ENCODE measurements at places on chromosomes 13 and 19. TPM values are rescaled to one million over a fixed set of nuclear protein-coding genes. Genes with fewer than 3 reads are reported as not detected.

Gene PABPC3
- under 0.01 TPM for total RNA-seq

Gene CLIP3
- 2.8 TPM for total RNA-seq

Gene KCNRG
- 5.9 TPM for total RNA-seq

Gene DCT
- total RNA-seq: not detected

Gene C19orf73
- total RNA-seq: 0.40 TPM

Gene ATP4B
- not detected for total RNA-seq

Gene AMER2
- not detected for total RNA-seq

GRCh38 chr13:98313023-98313921, 136.2 kb upstream of the RNF113B start:
- no peak for DNase-seq

DNA sequence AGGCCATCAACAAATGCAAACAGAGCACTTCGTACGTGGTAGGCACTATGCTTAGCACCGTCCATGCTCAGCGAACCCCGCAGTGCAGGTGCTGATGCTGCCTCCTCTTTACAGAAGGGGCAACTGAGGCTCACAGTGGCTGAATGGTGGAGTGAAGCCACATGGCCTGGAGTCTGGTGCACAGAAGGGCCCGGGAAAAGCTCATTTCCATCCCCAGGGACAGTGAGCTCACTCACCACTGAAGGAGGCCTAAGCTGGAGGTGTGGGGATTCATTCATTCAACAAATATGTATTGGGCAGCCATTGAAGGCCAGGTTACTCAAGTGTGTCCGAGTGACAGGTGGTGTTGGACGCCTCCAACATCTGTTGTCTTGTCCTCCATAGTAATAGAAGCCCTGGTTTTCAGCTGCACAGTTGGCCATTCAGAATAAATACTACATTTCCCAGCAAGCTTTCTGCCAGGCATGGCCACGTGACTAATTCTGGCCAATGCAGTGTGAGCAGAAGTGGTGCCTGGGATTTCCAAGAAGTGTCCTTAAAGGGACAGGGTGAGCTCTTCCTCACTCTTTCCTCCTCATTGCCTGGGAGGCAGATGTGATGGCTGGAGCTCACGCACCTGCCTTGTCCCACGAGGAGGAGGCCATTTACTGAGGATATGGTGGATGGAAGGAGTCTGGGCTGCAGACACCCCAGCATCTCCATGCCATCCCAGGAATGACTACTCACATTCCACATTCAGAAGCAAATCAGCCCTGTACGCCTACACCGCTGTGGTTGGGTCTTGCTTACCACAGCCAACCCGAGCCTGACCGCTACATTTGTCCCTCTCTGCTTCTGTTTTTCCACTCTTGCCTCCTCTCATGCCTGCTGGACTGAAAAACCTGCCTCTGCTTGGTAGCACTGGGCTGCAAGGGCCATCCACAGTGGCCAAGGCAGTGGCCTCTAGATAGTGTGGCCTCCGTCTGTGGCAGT, 2.3 kb upstream of the ZNRF4 start:
- DNase-seq: peak; percentile 26

DNA sequence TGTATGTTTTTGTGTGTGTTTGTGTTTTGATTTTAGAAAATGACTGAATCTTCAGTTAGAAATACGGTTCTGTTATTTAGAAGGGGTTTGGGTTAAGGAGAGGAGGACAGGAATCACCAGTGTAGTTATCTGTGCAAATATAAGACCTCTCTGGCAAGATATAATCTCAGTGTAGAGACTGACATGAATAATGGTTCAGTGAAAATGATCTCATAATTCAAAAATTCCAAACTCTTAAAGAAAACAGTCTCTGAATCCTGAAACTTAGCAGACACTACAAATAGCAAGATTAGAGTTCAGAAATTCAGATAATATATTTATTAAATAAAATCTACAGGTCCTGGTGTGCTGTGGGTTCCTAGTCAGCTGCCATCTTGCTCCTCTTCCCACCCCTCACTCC, 73.5 kb downstream of the PDS5B start:
- no peak for DNase-seq

GRCh38 chr13:111186305-111186935, 71.3 kb downstream of the ARHGEF7 start:
- no peak for DNase-seq

DNA sequence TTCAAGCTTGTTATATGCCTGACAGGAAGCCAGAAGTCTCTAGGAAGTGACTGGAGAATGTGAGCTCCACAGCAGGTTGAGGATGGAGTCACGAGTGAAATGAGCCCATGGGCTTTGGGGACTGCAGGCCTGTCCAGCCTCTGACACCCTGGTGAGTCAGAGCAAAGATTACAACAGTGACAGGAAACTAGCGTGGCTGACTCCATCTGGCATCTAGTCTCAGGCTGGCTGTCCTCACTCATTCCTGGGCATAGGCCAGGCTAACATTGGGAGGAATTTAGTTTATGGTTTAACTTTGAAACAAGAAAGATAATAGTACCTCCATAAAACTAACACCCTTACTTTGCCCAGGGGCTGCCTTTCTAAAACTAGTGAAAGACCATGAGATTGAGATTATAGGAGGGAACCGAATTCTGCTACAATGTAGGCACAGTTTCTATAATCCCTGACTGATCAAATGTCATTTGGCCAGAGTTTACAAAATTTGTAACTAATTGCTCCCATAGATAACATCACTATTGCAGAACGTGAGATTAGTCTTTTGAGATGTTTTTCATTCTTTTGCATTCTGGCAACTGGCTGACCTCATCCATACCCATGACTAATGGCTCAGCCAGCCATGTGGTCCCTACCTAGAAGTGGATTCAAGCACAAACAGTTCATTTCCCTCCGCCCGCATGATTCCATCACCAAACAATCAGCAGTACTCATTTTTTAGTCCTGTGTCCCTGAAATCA, 28.4 kb downstream of the PSG1 start:
- DNase-seq: peak; percentile 94

DNA sequence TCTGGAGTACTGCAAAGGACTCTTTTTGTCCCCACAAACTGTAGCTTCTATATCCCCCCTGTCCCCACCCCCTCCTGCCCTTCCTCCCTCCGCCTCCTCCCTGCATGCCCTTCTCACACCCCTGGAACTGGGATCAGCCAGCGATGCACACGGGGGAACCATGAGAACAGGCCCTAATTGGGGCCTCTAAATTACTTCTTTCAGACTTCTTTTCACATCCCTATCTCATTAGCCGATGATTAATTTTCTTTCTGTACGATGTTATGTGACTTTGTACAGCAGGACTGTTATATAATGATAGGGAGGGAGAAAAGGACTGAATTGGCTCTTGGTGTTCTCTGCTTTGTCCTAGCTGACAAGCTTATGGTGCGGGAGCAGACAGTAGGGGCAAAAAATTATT, 347.5 kb downstream of the DNAJC15 start:
- DNase-seq: no peak

DNA sequence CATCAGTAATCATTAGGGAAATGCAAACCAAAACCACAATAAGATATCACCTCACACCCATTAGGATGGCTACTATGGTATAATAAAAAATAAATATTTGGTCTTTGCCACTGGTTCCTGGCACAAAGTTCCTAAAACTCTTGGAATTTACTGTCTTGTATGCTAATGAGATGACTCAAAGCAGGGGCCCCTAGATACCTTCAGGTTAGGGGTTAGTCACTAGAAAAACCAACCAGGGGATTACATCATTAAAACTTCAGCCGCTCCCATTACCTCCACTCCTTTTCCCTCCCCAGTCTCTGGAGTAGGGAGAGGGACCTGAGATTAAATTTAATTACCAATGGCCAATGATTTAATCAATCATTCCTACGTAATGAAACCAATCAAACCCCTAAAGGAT, 49.6 kb downstream of the THSD1 start:
- DNase-seq: no peak

DNA sequence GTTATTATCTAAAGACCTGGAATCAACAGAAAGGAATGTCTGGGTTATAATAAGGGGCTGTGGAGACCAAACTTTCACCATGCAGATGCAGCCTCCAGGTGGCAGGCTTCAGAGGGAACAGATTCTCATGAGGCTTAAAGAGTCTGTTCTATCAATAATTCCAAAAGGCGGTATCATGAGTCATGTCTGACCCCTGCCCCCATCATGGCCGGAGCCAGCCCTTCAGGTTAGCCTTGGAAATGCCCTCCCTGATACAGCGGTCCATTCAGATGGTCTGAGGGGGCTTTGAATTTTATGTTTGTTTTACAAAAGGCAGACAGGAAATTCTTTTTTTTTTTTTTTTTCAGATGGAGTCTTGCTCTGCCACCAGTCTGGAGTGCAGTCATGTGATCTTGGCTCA, 21.7 kb upstream of the LAMP1 start:
- peak; percentile 65 for DNase-seq

DNA sequence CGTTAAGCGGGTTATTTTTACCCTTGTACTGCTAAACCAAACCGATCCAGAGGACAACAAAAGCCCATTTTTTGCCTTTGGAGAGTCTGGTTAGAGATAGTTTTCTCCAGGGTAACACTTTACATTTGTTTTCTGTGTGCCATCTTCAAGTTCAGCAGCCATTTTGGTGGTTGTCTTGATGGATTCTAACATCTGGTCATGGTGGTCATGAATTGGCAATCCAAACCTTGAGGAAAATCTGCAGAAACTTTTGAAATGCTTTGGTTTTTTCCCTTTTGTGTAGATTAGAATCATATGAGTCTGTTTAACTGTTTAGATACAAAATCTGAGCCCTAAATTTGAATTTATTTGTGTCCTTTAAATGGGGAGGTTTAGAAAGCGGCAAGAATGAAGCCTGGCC, 16.6 kb downstream of the HNRNPM start:
- no peak for DNase-seq

All from lung microvascular endothelial cell (primary cell).